ENCODE measurements at places on chromosomes 5 and 9.

- DNase-seq, result no peak
These were observed 165.0 kb upstream of the FBXL17 start for GRCh38 chr5:108546939-108547338.

DNA sequence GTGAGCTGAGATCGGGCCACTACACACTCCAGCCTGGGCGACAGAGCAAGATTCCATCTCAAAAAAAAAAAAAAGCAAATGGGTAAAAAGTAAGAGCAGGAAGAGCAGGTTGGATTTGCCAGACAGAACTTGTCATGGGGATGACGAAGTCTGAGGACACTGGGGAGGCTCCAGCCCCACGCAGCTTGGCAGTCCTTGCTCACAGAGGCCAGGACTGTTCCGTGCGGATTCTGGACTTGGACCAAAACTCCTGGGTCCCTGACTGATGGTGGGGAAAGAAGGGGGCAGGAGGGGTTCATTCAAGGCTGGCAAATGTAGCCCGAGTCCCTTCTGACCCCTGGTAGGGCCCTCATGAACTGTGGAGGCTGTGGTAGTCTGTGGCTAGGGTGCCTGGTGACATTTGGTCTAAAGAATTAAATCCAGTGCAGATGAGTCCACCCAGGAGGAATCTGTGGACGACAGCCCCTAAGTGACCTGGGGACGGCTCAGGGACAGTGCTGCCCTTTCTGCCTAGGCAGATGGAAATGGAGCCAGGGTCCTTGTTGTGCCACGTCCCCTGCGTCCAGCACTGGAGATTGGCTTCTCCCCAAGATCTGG is 3.1 kb downstream of the FGD3 start:
- DNase-seq, result no peak

GRCh38 chr5:128015978-128016377 is 67.6 kb upstream of the SLC12A2 start:
- no peak for DNase-seq

- no peak for DNase-seq
These were observed 42.6 kb downstream of the CSF1R start for GRCh38 chr5:150043657-150044328.

GRCh38 chr5:118653872-118654271 is 334.5 kb downstream of the DTWD2 start:
- no peak for DNase-seq

DNA sequence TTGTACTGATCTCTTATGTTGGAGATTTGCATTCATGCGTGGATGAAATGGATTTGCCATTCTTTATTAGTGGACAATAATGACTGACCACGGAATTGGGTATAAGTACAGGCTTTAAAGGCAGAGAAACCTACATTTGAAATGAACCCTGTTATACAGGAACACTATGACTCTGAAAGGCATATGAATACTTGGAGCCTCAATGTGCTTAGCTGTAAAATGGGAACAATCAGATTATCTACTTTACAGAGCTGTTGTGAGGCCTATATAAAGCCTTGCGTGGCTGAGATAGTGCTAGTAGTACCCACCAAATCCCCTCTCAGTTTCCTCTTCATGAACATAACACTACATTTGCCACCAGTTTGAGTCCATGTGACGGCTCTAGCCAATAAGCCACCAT is 18.9 kb upstream of the MGAT1 start:
- DNase-seq, result no peak

DNA sequence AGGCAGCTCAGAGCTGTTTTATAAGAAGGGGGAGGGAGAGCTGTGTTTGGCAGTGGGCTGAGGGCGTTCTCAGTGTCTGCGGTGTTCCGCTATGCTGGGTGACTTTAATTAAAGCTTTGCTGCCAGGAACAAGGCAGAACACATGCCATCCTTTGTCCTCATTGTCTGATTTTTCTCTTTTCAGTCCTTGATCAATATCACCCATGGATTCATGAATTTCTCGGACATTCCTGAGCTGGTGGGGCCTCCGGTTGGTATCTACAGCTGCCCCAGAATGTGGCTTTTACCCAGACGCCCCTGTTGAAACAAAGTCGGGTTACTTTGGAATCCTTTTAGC is 66.5 kb upstream of the TGFBR1 start:
- DNase-seq, result no peak

- no peak for DNase-seq
These were observed 78.0 kb downstream of the ARHGAP26 start for GRCh38 chr5:142847898-142848790.

- no peak for DNase-seq
These were observed 42.4 kb upstream of the SV2C start for GRCh38 chr5:76040806-76041205.

DNA sequence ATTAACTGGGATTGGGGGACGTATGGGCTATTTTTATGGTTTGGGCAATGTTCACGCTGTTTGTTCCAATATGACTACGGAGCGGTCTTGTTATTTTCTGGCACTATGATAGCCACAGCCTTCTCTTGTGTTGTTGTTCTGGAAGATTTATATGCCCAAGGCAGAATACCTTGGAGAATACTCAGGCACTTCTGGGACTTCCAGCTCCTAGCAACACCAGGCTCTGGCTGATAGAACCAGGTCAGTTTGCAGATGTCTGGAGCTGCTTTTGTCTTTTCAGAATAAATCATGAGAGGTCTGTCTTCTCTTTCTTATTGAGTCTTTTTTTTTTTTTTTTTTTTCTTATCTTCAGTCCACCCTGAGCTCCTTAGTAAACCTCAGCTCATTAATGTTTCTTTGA is 262.5 kb downstream of the MED10 start:
- DNase-seq, result no peak

DNA sequence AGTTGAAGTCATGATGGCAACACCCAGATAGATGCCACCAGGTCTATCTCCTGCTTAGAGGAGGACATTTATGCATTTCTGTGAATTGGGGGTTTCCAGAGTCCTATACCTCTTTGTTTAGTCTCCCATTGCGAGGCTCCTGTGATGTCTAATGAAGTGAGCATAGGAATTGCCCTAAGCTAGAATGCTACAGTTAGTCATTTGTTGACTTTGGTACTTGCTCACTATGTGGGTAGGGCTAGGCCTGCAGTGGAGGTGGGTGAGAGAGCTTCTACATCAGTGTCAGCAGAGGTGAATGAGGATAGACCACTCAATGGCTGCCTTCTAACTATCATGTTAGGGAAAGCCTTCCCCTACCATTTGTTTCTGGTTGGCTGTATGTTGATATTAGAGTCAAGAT is 173.3 kb upstream of the POC5 start:
- DNase-seq, result no peak

Measured in stimulated activated effector memory CD8-positive, alpha-beta T cell treated with anti-CD3 and anti-CD28 coated beads, Interleukin-12 subunit alpha, Interleukin-12 subunit beta, amount 100 ng/mL, for 72 hours (primary cell).